Activated T-cell treated with anti-CD3 and anti-CD28 coated beads for 4 hours (primary cell): ENCODE measurements at places on chromosomes 1 and 21.
A peak's percentile ranks its signal among the peaks of the same experiment; 100 is the strongest.

- no peak for DNase-seq
These were observed 34.6 kb downstream of the IL12RB2 start for GRCh38 chr1:67342076-67342890.

GRCh38 chr21:26553898-26554297, 19.2 kb downstream of the CYYR1 start:
- no peak for DNase-seq

DNA sequence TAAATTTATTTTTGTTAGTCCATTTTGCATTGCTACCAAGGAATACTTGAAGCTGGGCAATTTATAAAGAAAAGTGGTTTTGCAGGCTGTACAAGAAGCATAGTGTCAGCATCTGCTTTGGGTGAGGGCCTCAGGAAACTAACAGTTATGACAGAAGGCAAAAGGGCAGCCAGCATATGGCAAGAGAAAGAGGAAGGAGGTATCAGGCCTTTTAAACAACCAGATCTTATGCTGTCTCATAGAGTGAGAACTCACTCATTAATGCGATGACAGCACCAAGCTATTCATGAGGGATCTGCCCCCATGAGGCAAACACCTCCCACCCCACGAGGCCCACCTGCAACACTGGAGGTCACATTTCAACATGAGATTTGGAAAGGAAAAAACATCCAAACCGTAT, 898.4 kb downstream of the KCNT2 start:
- DNase-seq, result no peak

GRCh38 chr1:116095027-116095426, 16.2 kb upstream of the MAB21L3 start:
- DNase-seq, result no peak

DNA sequence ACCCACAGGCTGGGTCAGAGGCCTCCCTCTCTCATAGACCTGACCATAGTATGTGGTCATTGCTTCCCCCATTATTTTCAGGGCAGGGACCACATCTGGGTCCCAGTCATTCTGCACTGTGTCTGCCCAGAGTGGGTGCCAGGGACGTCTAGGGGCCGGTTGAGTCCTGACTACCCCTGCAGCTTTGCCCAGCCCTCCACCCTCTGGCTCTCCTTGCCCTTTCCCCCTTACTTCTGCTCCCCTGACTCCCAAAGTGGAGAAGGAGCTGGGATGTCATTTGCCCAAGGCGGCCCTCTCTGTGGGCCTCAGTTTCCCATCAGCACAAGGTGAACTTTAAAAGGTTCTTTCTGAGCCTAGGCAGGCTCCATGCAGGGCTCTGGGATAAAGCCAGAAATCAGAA, 4.3 kb upstream of the TTC22 start:
- no peak for DNase-seq

- DNase-seq, result no peak
These were observed 27.3 kb downstream of the CDCP2 start for GRCh38 chr1:54125386-54126070.

DNA sequence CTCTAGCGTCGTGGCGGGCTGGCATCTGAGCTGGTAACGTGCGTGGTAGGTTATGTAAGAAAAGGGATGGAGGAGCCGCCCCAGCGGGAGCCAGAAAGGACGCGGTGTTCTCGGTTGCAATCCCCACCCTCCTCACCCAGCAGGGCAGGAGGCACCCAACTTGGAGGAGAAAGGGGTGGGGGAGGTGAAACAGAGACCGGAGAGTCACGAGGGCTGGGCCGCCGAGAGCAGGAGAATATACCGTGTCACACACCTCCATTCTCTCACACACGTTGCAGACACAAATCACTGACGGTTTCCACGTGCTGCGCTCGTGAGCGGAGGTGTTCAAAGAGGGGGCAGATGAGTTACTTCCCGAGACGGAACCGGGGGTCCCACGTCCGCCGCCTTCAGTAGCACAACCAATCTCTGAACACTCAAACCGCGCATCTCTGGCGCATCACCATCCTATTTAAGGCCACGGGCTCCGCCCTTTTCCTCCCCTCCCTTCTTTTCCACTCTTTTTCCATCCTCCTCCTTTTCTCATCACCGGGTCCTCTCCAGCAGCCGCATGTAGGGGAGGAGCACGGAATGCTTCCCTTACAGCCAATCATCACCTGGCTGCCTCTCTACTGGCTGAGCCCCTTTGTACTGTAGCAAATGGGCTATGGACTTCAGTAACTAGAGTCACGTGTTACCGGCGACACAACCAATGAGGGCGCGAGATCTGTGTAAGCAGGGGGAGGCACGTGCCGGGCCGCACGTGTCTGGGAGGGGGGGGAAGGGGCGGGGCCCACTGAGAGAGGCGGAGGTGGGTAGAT, at the start of gene CIART:
Gene CIART, plus strand, starts transcription at position 797 of the 800 bp plus-strand sequence. CDS start 714 bp downstream, outside the sequence.
- peak; percentile 77 for DNase-seq

DNA sequence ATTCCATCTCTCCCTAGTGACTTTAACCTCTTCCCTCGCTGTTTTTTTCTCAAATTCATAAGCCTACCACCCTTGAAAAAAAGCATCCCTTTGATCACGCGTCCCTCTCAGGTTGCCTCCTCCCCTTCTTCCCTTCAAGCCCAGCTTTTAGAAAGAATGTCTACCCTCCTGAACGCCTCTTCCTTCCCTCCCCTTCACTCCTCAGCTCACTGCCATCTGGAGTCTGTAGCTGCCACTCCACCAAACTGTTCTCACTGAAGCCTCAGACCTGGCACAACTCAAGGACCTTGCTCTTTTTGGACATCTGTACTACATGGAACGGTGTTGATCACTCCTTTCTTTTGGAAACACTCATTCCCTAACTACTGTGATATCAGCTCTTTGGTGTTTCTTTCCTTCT, 80.6 kb downstream of the SLC25A24 start:
- no peak for DNase-seq

DNA sequence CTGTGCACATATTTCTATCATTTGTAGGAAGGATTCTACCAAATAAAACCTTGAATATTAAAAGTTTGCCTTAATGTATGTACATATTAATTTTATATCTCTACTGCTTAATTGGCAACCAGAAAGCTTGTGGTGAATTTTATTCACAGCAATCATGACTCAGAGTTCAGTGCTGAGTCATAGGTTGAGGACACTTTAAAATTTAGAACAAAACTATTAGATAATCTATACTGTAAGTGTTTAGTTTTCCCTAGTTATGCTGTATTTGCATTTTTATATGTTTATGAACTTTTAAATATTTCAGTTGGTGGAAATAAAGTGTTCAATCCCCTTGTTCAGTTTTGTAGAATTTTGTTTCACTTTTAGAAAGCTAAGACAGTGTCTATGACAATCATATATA, 841.5 kb downstream of the KCNT2 start:
- no peak for DNase-seq

DNA sequence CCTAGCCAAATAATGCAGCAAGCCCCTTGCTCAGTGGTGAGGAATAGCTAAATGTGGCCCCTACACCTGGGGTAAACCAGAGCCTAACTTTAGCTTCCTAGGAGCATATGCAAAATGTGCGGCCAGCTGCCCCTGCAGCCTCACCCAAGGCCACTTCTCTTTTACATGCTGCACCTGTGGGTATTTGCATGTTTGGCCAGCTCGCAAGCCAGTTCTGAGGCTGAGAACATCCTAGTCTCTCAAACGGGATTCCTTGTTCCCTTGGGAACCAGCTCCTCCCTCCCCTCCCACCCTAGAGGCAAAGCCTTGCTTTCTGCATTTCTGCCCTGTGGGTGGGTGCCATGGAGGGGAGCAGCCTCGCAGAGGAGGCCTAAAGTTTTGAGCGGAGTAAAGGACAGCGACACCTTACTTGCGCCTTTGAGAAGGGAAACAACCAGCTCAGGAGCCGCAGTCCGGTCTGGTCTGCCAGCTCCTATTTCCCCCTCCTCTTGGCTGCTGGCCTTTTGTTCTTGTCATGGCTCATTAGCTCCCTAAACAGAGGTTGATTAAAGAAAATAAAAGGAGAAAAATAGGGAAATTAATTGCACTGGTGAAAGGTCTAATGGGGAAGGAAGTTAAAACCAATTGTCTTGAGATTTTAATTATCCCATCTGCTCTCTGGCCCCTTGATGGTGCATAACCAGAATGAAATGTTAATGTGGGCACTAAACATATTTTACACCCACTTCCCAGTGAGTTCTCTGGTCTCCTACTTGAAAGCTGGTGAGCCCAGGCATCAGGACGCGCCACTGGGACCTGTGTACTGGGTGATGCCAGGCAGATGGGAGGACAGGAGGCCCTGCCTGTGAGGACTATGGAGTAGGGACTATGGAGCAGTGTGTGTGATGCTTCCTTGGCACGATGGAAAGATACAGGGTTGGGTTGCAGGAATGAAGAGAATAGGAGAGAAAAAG, 68.7 kb downstream of the TEX35 start:
- no peak for DNase-seq

DNA sequence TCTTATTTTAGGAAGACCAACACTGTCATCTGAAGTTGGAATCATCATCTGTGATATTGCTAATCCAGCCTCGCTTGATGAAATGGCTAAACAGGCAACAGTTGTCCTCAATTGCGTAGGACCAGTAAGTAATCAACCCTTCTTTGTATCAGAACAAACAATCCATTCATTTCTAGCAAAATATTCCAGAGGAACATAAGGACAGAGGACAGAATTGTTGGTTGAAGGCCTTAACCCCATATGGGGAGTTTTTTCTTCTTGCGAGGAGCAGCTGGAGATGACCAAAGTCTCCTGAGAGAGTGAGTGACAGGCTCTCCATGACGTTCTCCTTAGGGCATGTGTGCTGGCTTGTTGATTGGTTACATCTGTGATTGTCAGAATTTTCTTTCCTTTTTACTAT, 2.7 kb downstream of the SCCPDH start:
- DNase-seq, result no peak

DNA sequence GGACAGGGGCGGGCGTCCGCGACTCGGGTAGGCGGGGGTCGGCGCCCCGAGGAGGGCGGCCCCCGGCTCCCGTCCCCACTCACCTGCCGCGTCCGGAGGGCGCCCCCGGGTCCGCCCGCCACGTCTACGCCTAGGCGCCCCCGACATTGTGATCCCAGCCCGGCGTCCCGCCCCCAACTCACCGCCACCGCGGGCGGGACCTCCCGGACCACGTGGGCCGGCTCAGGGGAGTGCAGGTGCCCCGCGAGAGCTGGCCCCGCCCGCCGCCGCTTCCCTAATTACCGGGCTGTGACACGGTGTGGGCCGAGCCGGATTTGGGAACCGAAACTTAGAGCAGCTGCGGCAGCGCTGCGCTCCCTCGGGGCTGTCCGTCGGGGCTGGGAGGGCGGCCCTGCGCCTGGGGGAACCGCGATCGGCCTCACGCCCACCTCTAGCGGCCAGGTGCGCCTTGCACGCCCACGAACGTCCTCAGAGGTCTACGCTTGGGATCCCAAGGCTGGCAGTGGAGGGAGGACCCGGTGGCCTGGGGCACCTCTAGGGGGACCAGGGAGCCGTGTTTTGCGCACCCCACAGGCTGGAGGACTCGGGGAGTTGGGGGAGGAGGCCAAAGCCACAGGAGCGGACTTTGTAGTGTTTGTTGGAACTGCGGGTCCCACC, 521 bp upstream of the NADK start:
- peak; percentile 75 for DNase-seq

DNA sequence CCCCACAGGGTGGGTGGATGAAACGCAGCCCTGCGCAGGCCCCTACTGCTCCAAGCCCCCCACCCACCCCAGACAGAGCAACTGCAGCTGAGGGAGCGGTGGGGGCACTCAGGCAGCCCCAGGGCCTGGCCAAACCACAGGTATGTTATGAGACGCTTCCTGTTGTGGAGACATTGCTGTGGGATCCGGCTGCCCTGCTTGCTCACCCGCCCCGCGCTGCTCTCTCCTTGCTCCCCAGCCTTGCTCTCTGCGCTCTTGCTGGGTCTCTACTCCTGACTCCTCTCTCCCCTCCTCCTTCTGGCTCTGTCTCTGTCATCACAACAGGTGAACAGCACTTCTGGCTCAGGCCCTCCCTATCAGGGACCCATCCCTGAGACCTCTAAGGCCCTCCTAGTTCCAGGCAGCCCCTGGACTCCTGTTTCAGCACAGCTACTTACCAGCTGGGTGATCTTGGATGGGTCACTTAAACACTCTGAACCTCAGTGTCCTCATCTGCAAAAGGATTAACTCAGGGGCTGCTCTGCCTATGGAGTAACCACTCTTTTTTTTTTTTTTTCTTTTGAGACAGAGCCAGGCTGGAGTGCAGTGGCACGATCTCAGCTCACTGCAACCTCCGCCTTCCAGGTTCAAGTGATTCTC, 15.9 kb downstream of the COL8A2 start:
- no peak for DNase-seq

DNA sequence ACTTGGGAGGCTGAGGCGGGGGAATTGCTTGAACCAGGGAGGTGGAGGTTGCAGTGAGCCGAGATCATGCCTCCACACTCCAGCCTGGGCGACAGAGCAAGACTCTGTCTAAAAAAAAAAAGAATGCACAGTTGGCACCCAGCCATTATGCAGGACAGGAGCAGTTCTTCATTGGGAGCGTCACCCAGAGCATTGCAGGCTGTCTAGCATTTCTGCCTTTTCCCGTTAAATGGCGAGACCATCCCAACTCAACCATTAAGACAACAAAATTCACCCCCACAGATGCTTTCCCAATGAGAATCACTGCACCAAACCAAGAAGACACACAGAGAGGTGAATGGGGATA, 105.8 kb downstream of the EDEM3 start:
- no peak for DNase-seq

DNA sequence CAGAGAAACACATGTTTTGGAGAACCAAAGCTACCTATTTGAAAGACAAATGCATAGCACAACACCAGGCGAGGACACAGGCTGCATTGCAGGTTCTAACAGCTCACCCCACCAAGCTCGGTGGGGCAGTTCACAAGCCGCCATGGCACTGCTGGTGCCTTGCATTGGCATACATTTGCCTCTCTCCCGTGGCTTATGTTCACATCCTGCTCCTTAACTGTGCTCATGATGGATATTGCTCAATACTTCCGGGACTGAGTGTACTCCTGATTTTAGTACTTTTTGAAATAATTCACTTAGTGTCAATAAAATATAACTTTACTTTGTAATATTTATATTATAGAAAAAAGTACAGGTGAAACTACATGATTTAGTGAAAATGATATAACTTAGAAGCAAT, 1187.4 kb upstream of the NCAM2 start:
- no peak for DNase-seq

DNA sequence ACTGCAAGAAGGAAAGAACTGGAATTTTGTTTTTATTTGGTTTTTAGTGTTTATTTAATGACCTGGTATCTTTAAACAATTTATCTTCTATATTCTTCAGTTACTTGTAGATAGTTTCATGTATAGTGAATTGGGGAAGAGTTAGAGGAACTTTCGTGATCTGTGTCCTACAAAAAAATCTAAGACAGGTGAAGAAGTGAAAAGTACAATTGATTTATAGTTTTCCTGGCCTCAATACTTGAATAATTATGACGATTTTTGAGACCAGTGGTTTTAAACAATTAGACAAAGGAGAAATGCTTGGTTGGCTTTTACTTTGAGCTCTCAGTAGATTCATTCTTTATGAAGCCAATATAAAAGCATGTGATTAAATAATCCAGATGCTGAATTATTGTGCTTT, 7.5 kb downstream of the MIER1 start:
- no peak for DNase-seq

GRCh38 chr1:68111519-68112436, 61.4 kb upstream of the DIRAS3 start:
- DNase-seq, result no peak
